ENCODE measurements at places on chromosomes 7 and 10.

GRCh38 chr10:33126742-33127141 is 168.7 kb upstream of the ITGB1 start:
- DNase-seq, result no peak

- DNase-seq, result no peak
Measured at GRCh38 chr10:27241010-27241651, 534 bp upstream of the ACBD5 start.

DNA sequence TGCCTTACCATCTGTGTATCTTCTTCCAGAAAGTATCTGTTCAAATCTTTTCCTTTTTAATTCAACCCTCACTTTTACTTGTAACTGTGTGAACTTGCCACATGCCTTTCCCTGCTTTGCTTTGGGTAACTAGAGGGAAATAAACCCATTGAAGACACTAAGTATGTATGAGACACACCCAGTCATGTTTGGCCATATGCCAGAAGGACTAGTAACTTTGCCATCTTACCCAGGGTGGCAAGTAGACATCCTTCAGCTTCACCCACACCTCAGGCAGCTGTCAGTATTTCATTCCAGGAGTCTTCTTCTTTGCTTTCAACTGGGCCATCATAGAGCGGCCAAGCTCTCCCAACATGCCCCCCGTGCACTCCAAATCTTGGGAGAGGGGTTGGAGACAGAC is 323.1 kb downstream of the TNS3 start:
- DNase-seq, result no peak

GRCh38 chr10:28282336-28282735 is 20.5 kb downstream of the MPP7 start:
- no peak for DNase-seq

- DNase-seq, result no peak
Measured at GRCh38 chr7:11831736-11832495, at the start of gene THSD7A. THSD7A (minus strand) TSS chr7:11832198; CDS start chr7:11831946, 252 bp downstream.

- DNase-seq, result no peak
Measured at GRCh38 chr10:129583831-129584230, 116.8 kb downstream of the MGMT start.

GRCh38 chr7:107450970-107451369 is 18.9 kb upstream of the GPR22 start:
- DNase-seq, result no peak

GRCh38 chr10:91679296-91679695 is 46.4 kb upstream of the PPP1R3C start:
- DNase-seq, result no peak

GRCh38 chr7:20578257-20578771 is 37.2 kb upstream of the ABCB5 start:
- DNase-seq, result no peak

GRCh38 chr7:77649716-77650349 is 46.4 kb upstream of the RSBN1L start:
- no peak for DNase-seq

DNA sequence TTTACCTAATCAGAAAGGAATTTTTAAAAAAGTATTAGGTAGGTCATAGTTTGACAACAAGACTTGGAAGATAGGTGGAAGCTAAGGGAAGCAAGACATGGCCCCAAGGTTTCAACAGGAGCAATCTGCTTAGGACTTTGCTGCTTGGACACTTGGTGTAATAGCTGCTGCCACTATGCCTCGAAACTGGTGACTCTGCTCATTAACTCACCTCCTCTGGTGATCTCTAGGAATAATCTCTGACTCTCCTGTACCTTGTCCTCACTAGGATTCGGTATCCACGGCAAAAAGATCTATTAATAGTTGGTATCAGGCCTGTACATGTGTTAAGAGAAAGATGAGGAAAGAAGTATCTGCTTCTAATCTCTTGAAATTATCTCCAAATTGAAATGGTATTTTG is 53.1 kb downstream of the PTEN start:
- DNase-seq, result no peak

DNA sequence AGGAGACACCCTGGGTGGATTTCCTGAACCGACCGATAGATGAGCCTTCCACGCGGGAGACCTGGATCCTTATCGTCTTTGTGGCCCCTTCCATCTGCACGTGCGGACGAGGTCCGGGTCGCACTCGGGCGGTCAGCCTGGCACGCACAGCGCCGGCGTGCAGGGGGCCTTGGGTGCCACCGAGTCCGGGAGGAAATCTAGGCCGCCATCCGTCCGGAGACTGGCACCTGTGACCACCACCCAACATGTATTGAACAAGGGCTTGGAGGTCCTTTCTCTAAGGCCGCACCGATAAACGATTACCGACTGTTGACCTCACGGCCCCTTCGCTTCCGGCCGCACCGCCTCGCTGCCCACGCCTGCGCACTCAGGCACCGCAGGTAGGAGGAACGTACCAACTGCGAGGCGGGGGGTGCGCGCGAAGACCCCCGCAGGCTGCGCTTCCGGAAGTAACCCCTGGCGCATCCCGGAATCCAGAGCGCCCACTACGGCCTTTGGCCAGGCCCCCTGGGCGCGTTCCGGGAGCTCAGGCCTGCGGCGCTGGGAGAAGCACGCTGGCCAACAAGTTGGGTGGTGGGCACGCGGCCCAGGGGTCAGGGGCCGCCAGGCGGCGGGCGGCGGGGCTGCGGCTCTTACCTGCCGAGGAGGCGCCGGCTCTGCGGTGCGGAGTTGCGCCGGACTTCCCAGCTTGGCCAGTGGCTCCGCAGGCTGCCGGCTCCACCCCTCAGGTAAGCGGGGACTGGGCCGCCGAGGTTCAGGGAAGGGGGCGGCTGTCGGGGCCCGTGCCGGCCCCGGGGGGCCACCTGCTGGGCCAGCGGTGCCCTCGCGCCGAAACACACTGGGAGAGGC is at the start of the genes ACTR3C and LRRC61:
ACTR3C (minus strand) TSS at position 713 of the 849 bp plus-strand sequence. CDS start 28,249 bp downstream, outside the sequence.
LRRC61 (plus strand) TSS at position 523 of the 849 bp plus-strand sequence. CDS start 13,507 bp downstream, outside the sequence.
- DNase-seq, result no peak
